ENCODE measurements at places on chromosomes 4 and X.

DNA sequence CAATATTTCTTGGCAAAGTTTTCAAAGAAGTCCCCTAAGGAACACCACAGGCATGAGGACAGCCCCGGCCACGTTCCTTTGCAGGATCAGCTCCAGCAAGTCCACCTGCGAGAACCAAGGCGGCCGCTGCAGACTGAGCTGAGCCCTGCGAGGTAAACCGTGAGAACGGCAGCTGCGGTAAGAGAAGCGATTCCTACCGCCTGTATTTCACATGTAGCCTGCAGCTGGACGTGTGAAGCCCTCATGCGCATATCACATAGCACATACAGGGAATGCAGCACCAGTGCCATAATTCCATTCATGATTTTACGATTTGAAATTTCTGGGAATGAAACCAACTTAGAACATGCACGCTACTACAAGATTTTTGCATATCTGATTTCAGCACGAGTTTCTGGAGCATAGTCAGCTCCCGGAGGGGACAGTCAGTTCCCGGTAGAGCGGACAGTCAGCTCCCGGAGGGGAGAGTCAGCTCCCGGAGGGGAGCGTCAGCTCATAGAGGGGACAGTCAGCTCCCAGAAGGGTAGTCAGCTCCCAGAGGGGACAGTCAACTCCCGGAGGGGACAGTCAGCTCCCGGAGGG is 41.7 kb downstream of the FGFRL1 start:
- no peak overlapping the region for H3K4me3 ChIP-seq
- H3K27ac ChIP-seq: no peak overlapping the region
- peaks cover 85% of the 10 kb centered on the region for H3K27me3 ChIP-seq

- no peaks in the 10 kb centered on the region for H3K4me1 ChIP-seq
- no peak within 1 kb of the TSS for H3K27ac ChIP-seq
- H3K27me3 ChIP-seq: no peaks in the 10 kb centered on the region
- H3K36me3 ChIP-seq: no peaks in the 10 kb centered on the region
These were observed at the start of gene AWAT2 for GRCh38 chrX:70049925-70050324. Gene AWAT2, minus strand, starts transcription at chrX:70049938. Its CDS starts 6 bp downstream, at chrX:70049932.

GRCh38 chr4:183621875-183622274 is 37.1 kb downstream of the RWDD4 start:
- no peaks in the 10 kb centered on the region for H3K27me3 ChIP-seq
- no peak overlapping the region for H3K27ac ChIP-seq
- peaks cover 5% of the 10 kb centered on the region for H3K4me1 ChIP-seq
- ATAC-seq: no peak
- H3K36me3 ChIP-seq: no peaks in the 10 kb centered on the region
- H3K4me3 ChIP-seq: no peak overlapping the region

- H3K4me1 ChIP-seq: no peaks in the 10 kb centered on the region
- H3K4me3 ChIP-seq: no peak overlapping the region
- no peaks in the 10 kb centered on the region for H3K27me3 ChIP-seq
- peak; percentile 55 for ATAC-seq
- H3K27ac ChIP-seq: no peak overlapping the region
These were observed 211.7 kb downstream of the COX18 start for GRCh38 chr4:72857787-72858186.

GRCh38 chrX:153351981-153352380 is 18.0 kb downstream of the ZNF275 start:
- H3K4me1 ChIP-seq: no peaks in the 10 kb centered on the region
- no peak for ATAC-seq
- H3K27me3 ChIP-seq: no peaks in the 10 kb centered on the region
- H3K4me3 ChIP-seq: no peak overlapping the region
- H3K36me3 ChIP-seq: peaks cover 35% of the 10 kb centered on the region

DNA sequence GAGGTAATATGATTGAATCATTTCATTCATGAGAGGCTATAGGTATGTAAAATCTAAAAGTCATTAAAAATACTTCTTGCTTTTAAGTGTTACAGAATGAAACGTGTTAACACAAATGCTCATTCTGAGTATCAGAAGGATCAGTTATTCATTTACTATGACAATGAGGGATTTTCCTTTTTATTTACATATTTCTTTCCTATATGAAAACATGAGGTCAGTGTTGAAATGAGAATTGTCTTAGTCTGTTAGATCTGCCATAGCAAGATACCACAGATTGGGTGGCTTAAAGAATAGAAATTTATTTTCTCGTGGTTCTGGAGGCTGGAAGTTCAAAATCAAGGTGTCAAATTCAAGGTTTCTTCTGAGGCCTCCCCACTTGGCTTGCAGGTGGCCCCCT is 181.2 kb downstream of the ARHGAP10 start:
- no peak overlapping the region for H3K4me3 ChIP-seq
- H3K27ac ChIP-seq: no peak overlapping the region
- no peak for ATAC-seq
- peaks cover 88% of the 10 kb centered on the region for H3K36me3 ChIP-seq
- H3K4me1 ChIP-seq: no peaks in the 10 kb centered on the region
- H3K27me3 ChIP-seq: no peaks in the 10 kb centered on the region

DNA sequence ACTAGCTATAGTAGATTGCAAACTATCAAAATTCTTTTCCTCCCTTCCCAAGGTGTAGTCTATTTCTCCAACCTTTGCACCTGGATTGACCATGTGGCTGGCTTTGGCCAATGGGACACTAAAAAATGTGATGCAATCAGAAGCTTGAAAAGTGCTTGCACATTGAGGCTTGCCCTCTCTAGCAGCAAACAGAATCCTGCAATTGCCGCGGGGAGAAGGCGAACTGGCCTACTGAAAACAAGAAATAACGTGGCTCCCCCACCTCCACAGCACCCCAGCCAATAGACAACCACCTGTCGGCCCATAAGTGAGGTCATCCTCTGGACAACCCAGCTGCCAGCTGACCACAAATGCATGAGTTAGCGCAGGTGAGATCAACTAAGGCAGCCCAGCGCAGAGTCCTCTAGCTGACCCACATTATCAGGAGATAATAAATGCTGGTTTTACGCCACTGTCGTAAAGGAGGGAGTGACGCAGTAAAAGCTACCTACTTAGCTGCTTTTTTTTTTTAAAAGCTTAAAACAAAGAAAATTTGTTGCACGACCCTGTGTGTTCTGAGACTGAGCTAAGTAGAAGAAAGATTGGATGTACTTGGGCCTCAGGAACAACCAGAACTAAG is 95.2 kb downstream of the GK start:
- no peaks in the 10 kb centered on the region for H3K27me3 ChIP-seq
- H3K4me3 ChIP-seq: no peak overlapping the region
- ATAC-seq: no peak
- no peaks in the 10 kb centered on the region for H3K36me3 ChIP-seq
- H3K27ac ChIP-seq: no peak overlapping the region

DNA sequence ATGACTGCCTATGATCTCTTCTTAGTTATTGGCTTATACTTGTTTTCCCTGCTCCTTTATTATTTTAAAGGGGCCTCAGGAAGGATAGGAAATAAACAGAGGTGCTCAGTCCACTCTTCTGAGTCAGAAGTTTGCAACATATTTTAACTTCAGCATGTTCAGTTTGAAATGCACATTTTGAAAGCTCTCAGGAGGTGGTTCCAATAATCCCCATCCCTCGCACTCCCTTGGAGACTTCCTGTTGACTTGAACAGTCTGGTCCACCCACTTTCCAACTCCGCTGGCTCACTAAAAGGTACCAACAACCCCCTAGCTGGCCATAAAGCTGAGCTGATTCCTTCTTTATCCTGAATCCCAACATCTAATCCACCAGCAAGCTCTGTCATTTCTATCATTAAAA is 78.3 kb upstream of the DUSP21 start:
- no peak overlapping the region for H3K27ac ChIP-seq
- H3K27me3 ChIP-seq: no peaks in the 10 kb centered on the region
- H3K4me3 ChIP-seq: no peak overlapping the region
- H3K36me3 ChIP-seq: no peaks in the 10 kb centered on the region
- no peaks in the 10 kb centered on the region for H3K4me1 ChIP-seq

GRCh38 chr4:113173126-113173792 is 123.8 kb downstream of the ANK2 start:
- H3K27me3 ChIP-seq: no peaks in the 10 kb centered on the region
- peaks cover 14% of the 10 kb centered on the region for H3K4me1 ChIP-seq
- no peak for ATAC-seq
- H3K4me3 ChIP-seq: no peak overlapping the region
